ENCODE measurements at places on chromosomes 16 and 17. TPM values are rescaled to one million over a fixed set of nuclear protein-coding genes. Genes with fewer than 3 reads are reported as not detected.
A peak's percentile ranks its signal among the peaks of the same experiment; 100 is the strongest.

Gene DHRS7C
- total RNA-seq = not detected

GRCh38 chr16:21302898-21303528 lies 24.9 kb upstream of the CRYM start:
- H3K27ac ChIP-seq = no peak overlapping the region
- H3K27me3 ChIP-seq = no peaks in the 10 kb centered on the region
- peaks cover 4% of the 10 kb centered on the region for H3K4me1 ChIP-seq
- H3K4me3 ChIP-seq = no peak overlapping the region

DNA sequence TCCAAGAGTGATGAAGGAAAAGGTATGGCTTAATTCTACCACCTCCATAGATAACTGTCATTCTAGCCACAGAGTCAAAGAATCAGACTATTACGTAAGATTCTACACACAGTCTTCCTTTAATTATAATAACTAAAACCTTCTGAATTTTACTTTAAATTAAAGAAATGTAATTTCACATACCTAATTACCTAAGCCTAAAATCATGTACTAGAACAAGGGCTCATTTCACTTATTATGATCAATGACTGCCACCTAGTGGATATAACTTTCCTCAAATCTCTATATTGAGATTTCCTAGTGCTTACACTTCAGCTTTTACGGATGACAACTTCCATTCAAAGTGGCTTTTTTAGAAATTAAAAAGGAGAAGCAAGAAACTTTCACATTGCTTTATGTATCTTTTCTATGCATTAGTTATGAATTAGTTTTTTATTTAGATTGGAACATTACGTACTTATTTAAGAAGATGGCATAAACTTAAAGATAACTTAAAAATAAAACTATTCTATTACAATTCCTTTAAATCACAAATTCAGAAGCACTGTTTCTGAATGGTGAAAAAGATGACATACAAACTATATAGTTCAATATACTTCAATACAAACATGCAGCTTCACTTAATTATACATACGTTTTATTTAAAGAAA lies 18.2 kb upstream of the ABCA10 start:
- peaks cover 28% of the 10 kb centered on the region for H3K36me3 ChIP-seq
- H3K4me1 ChIP-seq = no peaks in the 10 kb centered on the region
- no peaks in the 10 kb centered on the region for H3K27me3 ChIP-seq
- no peak overlapping the region for H3K27ac ChIP-seq
- no peak overlapping the region for H3K4me3 ChIP-seq

Gene PRR35
- not detected for total RNA-seq

Gene CIITA
- 27.7 TPM for total RNA-seq

DNA sequence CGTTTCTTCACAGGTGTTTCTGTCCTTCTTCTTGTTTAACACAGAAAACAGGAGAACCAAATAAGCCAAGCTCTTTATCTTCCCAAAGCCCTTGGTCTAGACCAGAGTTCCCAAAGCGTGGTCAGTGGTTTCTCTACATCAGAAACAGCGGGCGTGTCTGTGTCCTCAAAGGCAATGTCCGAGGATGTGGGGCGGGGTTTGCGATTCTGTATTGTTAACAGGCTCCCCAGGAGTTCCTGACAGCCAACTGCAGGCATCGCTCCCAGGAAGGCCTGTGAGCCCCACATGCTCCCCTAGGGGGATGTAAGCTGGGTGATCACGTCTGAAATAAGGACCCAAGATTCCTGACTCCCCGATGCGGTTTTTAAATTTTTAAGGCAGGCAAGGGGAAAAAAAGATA lies 28.4 kb upstream of the SLC25A19 start:
- no peaks in the 10 kb centered on the region for H3K4me1 ChIP-seq
- H3K27ac ChIP-seq = no peak overlapping the region
- H3K36me3 ChIP-seq = no peaks in the 10 kb centered on the region
- H3K27me3 ChIP-seq = no peaks in the 10 kb centered on the region

DNA sequence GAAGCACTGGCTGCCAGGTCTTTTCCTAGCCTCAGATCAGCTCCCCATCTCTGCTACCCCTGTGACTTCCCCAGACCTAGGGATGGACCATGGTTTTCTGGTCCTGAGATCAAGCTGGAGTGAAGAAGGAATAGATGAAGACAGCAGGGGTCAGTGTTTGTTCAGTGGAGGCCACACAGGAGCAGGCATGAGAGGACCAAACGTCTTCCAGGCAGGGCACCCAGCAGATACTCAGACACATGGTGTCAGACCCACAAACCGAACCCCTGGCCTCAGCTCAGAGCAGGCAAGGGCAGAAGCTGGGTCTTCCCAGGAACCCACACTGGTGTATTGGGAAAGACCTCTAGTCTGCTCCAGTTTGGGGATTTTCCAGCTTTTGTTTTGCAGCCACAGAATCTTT lies 189.7 kb downstream of the IRX5 start:
- no peaks in the 10 kb centered on the region for H3K27me3 ChIP-seq
- DNase-seq = no peak
- H3K4me3 ChIP-seq = no peak overlapping the region
- H3K36me3 ChIP-seq = no peaks in the 10 kb centered on the region
- H3K4me1 ChIP-seq = no peaks in the 10 kb centered on the region

GRCh38 chr16:69260019-69260418 lies 51.1 kb upstream of the VPS4A start:
- peaks cover 19% of the 10 kb centered on the region for H3K36me3 ChIP-seq
- no peak overlapping the region for H3K27ac ChIP-seq
- H3K4me1 ChIP-seq = no peaks in the 10 kb centered on the region
- no peaks in the 10 kb centered on the region for H3K27me3 ChIP-seq
- H3K4me3 ChIP-seq = no peak overlapping the region

Gene CDR2
- total RNA-seq = 26.4 TPM

GRCh38 chr17:15648386-15648785 lies 28.9 kb upstream of the FBXW10B start:
- no peak for DNase-seq
- peak overlapping the region; percentile 14 for H3K27ac ChIP-seq
- H3K36me3 ChIP-seq = no peaks in the 10 kb centered on the region
- H3K4me3 ChIP-seq = no peak overlapping the region

- no peaks in the 10 kb centered on the region for H3K27me3 ChIP-seq
- H3K27ac ChIP-seq = peak overlapping the region; percentile 67
- no peaks in the 10 kb centered on the region for H3K36me3 ChIP-seq
Measured at GRCh38 chr16:10871157-10871991, 5.6 kb upstream of the CIITA start.

DNA sequence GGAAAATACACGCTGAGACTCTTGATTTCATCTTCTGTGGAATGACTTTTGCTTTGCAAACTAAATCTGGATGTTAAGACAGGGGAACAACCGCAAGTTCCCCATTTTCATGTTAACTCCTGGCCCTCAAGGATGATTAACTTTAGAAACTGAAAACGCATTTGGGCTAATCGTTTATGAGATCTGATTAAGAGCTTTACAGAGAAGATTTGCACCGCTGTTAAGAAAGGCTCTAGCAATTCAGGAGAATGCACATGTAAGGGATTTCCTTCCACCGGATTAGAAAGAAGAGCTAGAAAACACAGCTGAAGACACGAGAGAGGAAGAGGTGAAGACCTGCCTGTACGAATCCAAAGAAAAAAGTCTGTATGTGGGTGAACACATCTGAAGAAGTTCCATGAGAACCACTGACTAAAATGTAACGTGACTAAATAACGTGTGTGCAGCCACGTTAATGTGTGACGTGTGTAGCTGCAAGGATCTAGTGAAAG lies 106.4 kb downstream of the YPEL2 start:
- H3K4me3 ChIP-seq = no peak overlapping the region
- no peaks in the 10 kb centered on the region for H3K27me3 ChIP-seq
- no peak overlapping the region for H3K27ac ChIP-seq
- no peaks in the 10 kb centered on the region for H3K36me3 ChIP-seq
- DNase-seq = no peak

Gene GP1BA
- total RNA-seq = not detected

Gene CDYL2
- total RNA-seq = 10.0 TPM

GRCh38 chr16:50144211-50144610 lies 8.9 kb upstream of the TENT4B start:
- H3K36me3 ChIP-seq = no peaks in the 10 kb centered on the region
- DNase-seq = no peak
- H3K4me3 ChIP-seq = no peak overlapping the region
- no peaks in the 10 kb centered on the region for H3K27me3 ChIP-seq
- H3K27ac ChIP-seq = no peak overlapping the region

Gene ATP2C2
- total RNA-seq = 138 TPM

Gene CACNG1
- not detected for total RNA-seq

DNA sequence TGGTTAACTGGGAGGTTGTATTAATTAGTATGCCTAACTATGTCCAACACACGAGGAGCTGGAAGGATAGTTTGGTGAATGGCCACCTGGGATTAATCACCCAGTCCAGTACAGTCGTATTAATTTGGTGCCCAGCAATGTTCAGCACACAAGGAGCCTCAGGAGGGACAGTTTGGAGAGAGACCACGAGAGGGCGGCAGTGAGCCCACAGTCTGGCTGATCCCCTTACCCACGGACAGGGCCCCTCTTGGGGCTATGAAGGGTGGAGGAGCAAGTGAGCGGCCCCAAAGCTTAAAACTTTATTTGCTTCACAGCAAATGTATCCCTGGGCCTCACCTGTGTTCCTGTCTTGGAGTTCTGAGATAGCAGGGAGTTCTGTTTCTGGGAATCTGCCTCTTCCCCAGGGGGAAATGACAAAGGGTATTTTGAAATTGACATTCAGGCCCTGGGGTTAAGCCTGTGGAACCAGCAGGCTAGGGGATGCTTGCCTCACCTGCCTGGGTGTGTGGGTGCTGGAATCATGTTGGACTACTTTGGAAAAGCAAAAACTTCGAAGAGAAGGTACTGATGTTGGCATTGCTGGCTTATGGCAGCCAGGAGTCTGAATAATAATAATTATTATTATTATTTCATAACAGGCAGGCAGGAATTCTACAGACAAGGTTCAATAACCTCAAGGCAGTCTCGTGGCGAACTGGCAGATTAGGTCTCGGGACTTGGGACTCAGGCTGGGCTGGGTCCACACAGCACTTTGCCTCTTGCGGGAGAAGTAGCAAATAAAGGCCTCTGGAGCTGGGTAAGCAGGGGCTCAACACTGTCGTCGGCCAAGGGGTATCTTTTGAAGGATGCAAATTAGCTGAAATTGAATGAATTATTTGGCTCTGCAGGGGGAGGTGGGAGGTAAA lies 227.6 kb upstream of the ASIC2 start:
- peak; percentile 51 for DNase-seq
- no peaks in the 10 kb centered on the region for H3K4me1 ChIP-seq
- H3K4me3 ChIP-seq = no peak overlapping the region
- no peak overlapping the region for H3K27ac ChIP-seq

Gene OTOP2
- total RNA-seq = 11.9 TPM

DNA sequence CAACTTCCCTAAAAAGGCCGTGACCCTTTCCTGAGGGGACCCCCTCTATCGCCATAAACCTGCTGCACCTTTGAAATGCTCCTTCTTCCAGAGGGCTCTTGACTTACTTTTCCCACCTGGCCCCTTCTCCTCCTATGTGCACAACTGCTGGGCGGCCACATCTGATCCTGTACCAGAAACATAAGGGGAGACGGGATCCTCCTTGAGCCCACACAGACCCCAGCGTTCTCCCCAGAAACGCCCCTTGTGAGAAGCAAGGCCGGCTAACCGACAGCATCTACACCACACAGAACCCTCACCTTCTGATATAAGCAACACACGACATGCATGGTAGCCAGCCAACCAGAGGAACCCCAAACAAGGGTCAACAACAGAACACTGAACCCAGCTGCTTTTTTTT lies 14.2 kb upstream of the MNT start:
- no peaks in the 10 kb centered on the region for H3K27me3 ChIP-seq
- no peak overlapping the region for H3K4me3 ChIP-seq
- no peaks in the 10 kb centered on the region for H3K36me3 ChIP-seq
- no peak overlapping the region for H3K27ac ChIP-seq
- no peak for DNase-seq

Gene PPP1R9B
- 37.4 TPM for total RNA-seq

- no peak for DNase-seq
- no peaks in the 10 kb centered on the region for H3K4me1 ChIP-seq
- no peaks in the 10 kb centered on the region for H3K36me3 ChIP-seq
- H3K27me3 ChIP-seq = no peaks in the 10 kb centered on the region
- no peak overlapping the region for H3K4me3 ChIP-seq
- no peak overlapping the region for H3K27ac ChIP-seq
Measured at GRCh38 chr17:61814485-61814884, 48.8 kb downstream of the BRIP1 start.

Gene EMC6
- 13.9 TPM for total RNA-seq

GRCh38 chr17:56186222-56186786 lies 33.0 kb downstream of the ANKFN1 start:
- H3K36me3 ChIP-seq = no peaks in the 10 kb centered on the region
- H3K4me1 ChIP-seq = no peaks in the 10 kb centered on the region
- H3K27ac ChIP-seq = no peak overlapping the region
- H3K4me3 ChIP-seq = no peak overlapping the region
- H3K27me3 ChIP-seq = no peaks in the 10 kb centered on the region

Gene OTOA
- not detected for total RNA-seq

- no peak for DNase-seq
- no peaks in the 10 kb centered on the region for H3K27me3 ChIP-seq
- H3K27ac ChIP-seq = no peak overlapping the region
- no peak overlapping the region for H3K4me3 ChIP-seq
- H3K36me3 ChIP-seq = no peaks in the 10 kb centered on the region
Measured at GRCh38 chr16:68651136-68651535, 6.0 kb downstream of the CDH3 start.

Gene CCL17
- not detected for total RNA-seq

Gene DPEP2
- 12.4 TPM for total RNA-seq
